ENCODE measurements at places on chromosomes 1 and 21.

GRCh38 chr1:84701376-84701775 is 11.1 kb upstream of the SSX2IP start:
- DNase-seq, result no peak

DNA sequence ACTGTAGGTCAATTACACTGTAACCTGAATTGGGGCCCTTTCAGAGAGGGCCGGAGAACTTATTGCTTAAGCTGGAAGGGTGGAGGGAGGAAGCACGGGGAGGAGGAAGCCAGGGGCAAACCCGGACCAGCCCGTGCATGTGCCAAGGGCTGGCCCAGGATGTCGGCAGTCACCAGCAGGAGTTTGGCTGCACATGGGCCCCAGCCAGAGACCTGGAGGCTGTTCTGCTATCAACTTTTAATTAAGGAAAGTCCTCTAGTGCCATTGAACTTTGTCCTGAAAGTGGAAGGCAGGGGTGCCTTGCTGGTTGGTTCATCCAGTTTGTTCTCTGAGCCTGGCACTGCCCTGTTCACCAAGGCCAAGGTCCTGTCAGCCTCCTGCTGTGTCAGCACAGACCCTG is 200.8 kb upstream of the VAMP3 start:
- DNase-seq, result no peak

DNA sequence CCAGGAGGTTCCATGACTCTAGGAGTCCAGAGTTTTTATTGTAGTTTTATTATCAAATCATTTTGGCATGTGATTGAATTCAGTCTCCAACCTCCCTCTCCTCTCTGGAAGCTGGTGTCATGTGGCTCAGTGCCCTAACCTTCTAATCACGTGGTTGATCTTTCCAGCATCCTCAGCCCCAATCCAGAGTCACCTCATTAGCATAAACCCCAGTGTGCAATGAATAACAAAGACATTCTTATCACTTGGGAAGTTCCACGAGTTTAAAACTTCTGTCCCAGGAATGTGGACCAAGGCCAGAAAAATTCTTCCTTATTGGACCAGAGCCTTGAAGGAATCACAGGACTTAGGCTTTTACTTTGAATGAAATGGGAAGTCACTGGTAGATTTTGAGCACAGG is 52.2 kb downstream of the KIRREL1 start:
- no peak for DNase-seq

GRCh38 chr1:148308832-148309458 is 156.9 kb upstream of the NBPF11 start:
- no peak for DNase-seq

GRCh38 chr21:35457097-35457804 is 408.1 kb upstream of the RUNX1 start:
- DNase-seq, result no peak

DNA sequence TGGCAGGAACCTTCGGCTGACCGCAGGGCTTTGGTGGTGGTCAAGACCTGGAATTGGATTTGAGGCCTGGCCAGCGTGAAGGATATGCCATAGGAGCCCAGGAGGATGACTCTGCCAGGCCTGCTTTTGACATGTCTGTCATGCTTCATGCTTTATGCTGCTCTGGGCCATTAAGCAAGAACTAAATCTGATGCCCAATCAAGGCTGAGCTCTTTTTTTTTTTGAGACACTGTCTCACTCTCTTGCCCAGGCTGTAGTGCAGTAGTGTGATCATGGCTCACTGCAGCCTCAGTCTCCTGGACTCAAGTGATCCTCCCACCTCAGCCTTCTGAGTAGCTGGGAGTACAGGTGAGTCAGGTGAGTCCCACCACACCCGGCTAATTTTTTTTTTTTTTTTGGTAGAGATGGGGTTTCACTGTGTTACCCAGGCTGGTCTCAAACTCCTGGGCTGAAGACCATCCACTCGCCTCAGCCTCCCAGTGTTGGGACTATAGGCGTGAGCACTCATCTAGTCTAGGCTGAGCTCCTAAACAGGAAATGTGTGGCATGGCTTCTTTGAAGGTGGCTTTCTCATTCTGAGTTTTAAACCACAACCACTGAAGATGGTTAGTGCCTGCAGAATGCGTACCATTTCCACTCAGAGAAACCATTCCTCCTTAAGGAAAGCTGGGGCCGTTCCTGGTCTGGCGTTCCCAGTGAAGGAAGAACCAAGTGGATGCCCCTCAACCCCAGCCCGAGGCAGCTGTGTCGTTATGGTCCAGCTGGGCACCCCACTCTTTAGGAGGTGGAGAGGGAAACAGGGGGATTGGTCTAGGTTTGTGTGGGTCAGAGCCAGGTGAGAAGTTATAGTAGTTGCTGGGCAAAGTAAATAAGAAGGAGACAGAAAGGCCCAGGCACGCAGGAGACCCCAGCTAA is 34.2 kb upstream of the ATP5PO start:
- no peak for DNase-seq
